Endothelial cell (in vitro differentiated cells): ENCODE measurements at places on chromosomes 12 and 14.

DNA sequence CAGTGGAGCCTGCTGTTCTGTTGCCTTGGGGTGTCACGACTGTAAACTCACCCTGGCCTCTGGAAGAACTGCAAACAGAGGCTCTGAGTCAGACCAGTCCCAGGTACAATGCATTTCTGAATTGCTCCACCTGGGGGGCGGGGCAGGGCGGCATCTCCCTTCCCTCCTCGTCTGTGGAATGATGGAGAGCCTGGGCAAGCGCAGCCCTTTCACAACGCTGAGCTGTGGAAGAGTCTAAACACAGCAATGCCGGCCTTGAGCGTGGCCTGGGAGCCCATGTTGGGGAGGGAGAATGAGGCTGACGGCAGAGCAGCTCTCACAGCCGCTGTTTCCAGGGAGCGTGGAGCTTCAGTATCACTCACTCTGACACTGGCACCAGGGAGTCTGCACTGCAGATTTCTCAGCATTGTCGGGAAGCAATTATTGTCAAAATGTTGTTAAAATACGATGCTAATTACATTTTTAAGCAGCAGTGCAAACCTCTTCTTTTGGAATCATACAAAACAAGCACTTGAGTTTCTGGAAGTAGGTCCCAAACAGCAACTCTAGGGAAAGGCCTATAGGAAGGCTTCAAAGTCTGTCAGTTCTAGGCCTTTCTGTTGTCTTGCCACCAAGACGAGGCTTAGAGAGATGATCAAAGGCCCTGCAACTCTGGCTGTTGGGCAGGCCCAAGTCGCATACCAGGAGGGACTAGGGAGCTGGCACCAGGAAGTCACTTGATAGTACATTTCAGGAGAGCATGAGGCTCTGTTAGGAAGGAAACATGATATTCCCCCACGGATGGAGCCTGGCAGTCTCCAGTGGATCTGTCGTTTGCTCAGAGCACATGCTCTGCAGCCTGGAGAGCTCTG is 244.0 kb upstream of the FKBP4 start:
- no peaks in the 10 kb centered on the region for H3K4me1 ChIP-seq
- no peak overlapping the region for H3K4me3 ChIP-seq
- DNase-seq: no peak

- DNase-seq: no peak
- peaks cover 5% of the 10 kb centered on the region for H3K27me3 ChIP-seq
- no peaks in the 10 kb centered on the region for H3K36me3 ChIP-seq
- no peaks in the 10 kb centered on the region for H3K4me1 ChIP-seq
Measured at GRCh38 chr14:94469261-94469660, 6.7 kb downstream of the SERPINA9 start.

DNA sequence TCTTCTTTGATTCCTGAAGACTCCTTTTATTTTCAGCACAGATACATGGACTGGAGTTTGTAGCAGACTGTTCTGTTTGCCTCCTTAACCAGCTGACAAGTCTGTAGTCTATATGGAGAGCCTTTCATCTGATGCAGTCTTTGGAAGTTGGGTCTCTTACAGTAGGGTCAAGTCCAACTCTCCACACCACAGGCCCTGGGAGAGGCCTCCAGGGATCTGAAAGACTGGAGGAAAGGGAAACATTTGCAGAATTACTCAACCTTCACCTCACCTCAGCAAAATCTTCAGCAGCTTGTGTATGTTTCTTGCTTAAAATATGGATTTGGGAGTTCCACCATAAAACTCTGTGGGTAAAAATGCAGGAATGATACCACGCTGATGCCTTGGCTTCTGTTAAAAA is 188.4 kb downstream of the MSRB3 start:
- no peak overlapping the region for H3K27ac ChIP-seq
- DNase-seq: no peak

- no peak overlapping the region for H3K4me3 ChIP-seq
- DNase-seq: no peak
- H3K27ac ChIP-seq: no peak overlapping the region
Measured at GRCh38 chr14:100846309-100846859, 20.5 kb downstream of the MEG3 start.

DNA sequence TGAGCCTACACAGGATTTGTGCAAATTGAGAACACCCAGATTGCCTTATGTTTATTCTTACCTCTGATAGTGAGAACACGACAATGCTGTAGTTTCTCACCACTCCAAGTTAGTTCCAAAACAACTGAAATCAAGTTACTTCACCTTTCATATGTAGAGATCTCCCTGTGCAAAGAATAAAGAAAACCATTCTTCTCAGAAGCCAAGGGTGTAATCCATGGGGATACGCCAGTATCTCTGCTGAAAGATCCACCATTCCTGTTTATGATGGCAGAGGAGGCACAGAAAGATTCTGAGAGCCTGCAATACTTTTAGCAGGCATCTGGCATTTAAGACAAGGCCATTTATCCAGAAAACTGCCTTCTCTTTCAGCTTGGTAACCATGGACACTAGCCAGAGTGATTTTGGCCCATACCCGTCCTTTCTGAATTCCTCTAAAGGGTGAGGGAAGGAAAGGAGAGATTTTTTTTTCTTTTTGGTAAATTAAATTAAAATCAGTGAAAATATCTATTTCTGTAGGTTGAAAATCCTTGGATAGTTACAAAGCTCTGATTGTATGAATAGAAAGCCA is 355.4 kb upstream of the FAR2 start:
- no peak overlapping the region for H3K27ac ChIP-seq
- no peaks in the 10 kb centered on the region for H3K36me3 ChIP-seq
- no peaks in the 10 kb centered on the region for H3K4me1 ChIP-seq
- DNase-seq: no peak

DNA sequence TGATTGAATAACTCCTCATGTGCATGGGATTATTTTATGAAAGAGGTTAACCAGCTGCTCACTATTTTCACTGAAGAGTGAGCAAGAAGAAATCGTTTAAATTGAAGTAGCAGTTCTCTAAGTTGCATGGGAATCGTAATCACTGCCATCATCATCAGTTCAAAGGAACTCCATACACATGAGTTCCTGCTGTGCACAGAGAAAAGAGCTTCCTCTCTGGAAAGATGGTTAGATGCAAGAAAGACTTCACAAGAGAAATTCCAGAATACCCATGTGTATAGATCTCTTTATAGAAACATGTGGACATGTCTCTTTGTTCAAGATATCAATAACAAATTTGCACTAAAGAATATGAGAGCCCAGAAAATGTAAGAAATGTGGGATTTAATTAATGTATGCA is 291.3 kb downstream of the PDZRN4 start:
- no peaks in the 10 kb centered on the region for H3K36me3 ChIP-seq
- H3K4me3 ChIP-seq: no peak overlapping the region
- no peak overlapping the region for H3K27ac ChIP-seq
- no peak for DNase-seq

- no peaks in the 10 kb centered on the region for H3K27me3 ChIP-seq
- no peak for DNase-seq
- H3K4me3 ChIP-seq: no peak overlapping the region
- no peak overlapping the region for H3K27ac ChIP-seq
- H3K4me1 ChIP-seq: peaks cover 4% of the 10 kb centered on the region
Measured at GRCh38 chr14:97021571-97022168, 224.5 kb downstream of the VRK1 start.

DNA sequence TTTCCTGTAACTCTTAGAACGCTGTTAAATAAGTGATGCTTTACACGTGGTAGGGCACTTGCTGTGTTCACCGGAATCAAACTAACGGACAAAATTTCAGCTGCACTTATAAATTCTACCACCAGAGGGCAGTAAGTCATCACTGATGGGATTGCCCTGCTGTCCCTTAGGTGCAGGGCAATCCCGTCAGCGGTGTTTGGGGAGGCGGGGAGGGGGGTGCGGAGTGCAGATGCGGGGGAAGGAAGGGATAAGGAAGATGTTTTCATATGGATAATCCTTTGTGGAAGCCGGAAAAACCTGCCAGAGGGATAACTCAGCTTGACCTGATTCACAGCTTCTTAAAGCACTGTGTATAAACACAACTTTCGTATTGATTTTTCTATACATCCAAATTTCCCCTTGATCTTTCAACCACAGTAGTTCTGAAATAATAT is 21.7 kb upstream of the SLC10A1 start:
- H3K4me3 ChIP-seq: no peak overlapping the region
- DNase-seq: peak; percentile 78
- H3K4me1 ChIP-seq: no peaks in the 10 kb centered on the region
- no peaks in the 10 kb centered on the region for H3K27me3 ChIP-seq
- H3K27ac ChIP-seq: no peak overlapping the region

GRCh38 chr12:31525496-31526157 is 65.3 kb downstream of the DENND5B start:
- H3K36me3 ChIP-seq: no peaks in the 10 kb centered on the region
- no peak overlapping the region for H3K27ac ChIP-seq
- no peak for DNase-seq
- H3K4me1 ChIP-seq: no peaks in the 10 kb centered on the region
- H3K27me3 ChIP-seq: peaks cover 3% of the 10 kb centered on the region
